Kidney (tissue), 22 donors: ENCODE measurements at places on chromosomes 5 and 9.
A peak's percentile ranks its signal among the peaks of the same experiment; 100 is the strongest.

GRCh38 chr9:35650341-35651158 is at the start of gene SIT1:
Gene SIT1 (minus strand): TSS chr9:35650931. CDS start chr9:35650853, 78 bp downstream.
- no peak for DNase-seq

- DNase-seq = no peak
Observed at GRCh38 chr5:73180566-73180965, 7.6 kb downstream of the TMEM174 start.

GRCh38 chr9:109387206-109387605 is 66.3 kb upstream of the EPB41L4B start:
- no peak for DNase-seq

DNA sequence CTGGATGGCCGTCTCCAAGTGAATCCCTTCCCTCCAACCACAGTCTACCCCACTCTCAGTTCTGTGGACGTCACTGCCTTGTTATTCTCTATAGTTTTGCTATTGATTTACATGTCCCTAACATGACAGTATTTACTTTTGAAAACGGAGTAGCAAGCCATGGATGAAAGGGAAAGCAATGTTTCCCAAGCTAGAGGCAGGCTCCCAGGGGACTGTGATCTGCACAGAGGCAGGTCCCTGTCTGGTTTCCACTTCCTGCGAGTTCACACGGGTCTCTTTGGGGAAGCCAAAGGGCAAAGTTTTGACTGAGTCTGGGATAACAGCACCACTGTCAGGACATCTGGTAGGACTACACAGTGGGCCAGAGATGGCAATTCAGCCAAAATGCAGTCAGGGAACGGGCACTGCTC is 12.7 kb downstream of the C9orf153 start:
- DNase-seq = no peak

- DNase-seq = no peak
Observed at GRCh38 chr9:133304158-133304470, 29.1 kb upstream of the ABO start.

DNA sequence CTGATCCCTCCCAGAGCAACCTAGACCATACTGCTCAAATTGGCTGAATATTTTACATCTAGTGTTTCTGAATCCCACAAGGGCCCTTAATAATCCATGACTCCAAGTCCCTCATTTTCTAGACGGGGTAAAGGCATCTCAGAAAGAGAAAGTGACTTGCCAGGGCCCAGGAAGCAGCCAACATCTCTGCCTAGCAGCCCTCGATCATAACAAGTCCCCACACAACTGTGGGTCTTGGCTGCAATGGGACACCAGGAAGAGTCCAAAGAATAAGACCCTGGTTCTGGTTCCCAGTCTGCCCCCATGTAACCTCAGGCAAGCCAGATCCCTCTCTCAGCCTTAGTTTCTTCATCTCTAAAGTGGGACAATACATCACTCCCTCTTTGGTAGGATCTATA is 6.3 kb downstream of the ANXA6 start:
- no peak for DNase-seq

- no peak for DNase-seq
Observed at GRCh38 chr9:110283751-110284150, 27.4 kb upstream of the TXN start.

DNA sequence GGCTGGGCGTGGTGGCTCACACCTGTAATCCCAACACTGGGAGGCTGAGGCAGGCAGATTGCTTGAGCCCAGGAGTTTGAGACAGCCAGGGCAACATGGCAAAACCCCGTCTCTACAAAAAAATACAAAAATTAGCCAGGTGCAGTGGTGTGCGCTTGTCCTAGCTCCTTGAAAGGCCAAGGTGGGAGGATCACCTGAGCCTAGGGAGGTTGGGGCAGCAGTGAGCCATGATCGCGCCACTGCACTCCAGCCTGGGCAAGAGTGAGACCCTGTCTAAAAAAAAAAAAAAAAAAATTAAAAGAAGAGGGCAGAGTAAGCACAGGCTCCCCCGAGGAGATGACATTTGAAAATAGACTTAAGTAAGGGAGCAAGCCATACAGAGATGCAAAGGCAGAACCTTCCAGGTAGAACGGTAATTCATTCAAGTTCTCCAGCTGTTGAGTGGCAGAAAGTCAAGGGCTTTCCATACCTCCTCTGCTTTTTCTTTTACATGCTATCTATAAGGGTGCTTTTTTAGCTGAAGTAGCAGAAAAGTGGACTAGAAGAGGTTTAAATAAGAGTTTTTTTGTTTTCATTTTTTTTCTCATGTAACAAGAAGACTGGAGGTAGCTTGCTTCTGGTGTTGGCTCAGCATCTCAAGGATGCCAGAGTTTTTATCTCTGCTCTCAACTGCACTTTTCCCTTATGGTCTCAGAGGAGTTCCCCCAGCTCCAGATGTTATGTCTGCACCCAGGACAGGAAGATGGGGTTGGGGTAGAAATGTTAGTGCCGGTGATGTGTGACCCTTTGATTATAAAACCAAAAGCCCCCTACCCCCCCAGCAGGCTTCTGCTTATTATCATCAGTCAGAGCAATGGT is 40.8 kb downstream of the ERGIC1 start:
- no peak for DNase-seq

- peak; percentile 59 for DNase-seq
Observed at GRCh38 chr9:136697146-136697820, 10.0 kb upstream of the AGPAT2 start.

DNA sequence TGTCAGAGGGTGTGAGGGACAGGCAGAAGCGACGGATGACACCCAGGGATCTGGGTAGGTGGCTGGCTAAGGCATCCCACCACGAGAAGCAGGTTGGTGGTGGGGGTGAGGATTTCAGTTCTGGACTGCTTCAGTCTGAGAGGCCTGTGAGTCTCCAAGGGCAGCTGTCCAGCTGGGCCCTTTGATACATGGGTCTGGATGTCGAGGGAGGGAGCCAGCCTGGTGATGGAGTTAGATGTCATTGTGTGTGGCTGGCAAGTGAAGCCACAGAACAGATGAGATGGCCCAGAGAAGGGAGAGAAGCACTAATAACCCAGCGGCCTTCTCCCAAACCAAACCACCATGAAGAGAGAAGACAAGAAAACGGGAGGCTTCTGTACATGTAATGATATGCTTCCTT is 11.1 kb downstream of the MED27 start:
- no peak for DNase-seq

- DNase-seq = no peak
Observed at GRCh38 chr9:130305381-130305780, 39.8 kb downstream of the HMCN2 start.

DNA sequence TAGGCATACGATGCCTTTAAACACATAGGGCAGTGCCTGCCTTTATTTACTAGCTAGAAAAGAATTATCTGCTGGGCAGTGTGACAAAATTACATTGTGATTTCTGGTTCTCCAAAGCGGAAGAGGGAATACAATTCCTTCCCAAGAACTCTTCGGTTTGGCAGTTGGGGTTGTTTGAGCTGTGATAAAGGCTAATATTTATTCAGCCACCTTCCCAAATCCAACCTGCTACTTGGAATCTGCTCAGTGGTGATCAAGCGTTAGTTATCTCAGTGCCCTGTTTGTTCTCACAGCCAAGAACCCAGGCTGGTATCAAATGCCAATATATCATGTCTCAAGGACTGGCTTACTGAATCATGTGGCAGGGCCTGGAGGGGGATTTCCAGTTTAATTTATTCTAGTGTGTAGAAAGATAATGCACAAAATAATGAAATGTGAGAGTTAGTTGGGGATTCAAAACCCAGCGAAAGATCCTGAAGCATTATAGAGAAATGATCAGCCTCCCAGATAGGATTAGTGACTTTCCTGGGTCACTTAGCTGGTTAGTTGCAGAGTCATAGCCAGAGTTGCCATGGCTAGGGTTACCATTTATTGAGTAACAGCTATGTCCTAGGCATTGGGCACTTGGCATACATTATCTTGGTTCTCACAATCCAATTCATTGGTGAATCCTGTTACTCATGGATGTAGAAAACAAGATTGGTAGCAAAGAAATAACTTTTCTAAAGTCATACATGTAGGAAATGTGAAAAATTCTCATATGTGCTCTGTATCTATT is 457.0 kb upstream of the KLF4 start:
- no peak for DNase-seq

- DNase-seq = no peak
Observed at GRCh38 chr5:9173281-9174048, 372.4 kb downstream of the SEMA5A start.

GRCh38 chr5:10593531-10594181 is 29.8 kb downstream of the ANKRD33B start:
- DNase-seq = no peak

DNA sequence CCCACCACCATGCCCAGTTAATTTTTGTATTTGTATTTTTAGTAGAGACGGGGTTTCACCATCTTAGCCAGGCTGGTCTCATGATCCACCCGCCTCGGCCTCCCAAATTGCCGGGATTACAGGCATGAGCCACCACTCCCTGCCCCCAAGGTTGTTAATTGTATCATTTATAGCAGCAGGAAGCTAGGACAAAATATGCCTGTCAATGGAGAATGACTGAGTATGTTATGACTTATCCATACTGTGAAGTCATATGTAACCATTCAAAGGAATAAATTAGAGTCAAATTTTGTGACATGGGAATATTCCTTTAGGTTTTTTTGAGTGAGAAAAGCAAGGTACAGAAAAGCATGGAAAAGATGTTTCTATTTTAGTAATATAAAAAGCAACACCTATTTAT is 3.9 kb upstream of the DAB2 start:
- DNase-seq = no peak

GRCh38 chr5:80296121-80296520 is 23.7 kb upstream of the SPZ1 start:
- DNase-seq = no peak

GRCh38 chr9:77816641-77817341 is 168.7 kb upstream of the GNA14 start:
- DNase-seq = no peak

- no peak for DNase-seq
Observed at GRCh38 chr5:107990881-107991810, 320.4 kb upstream of the EFNA5 start.

GRCh38 chr9:5483306-5483705 is 27.0 kb upstream of the PDCD1LG2 start:
- DNase-seq = no peak

GRCh38 chr5:5492087-5492933 is 69.8 kb downstream of the ICE1 start:
- no peak for DNase-seq

GRCh38 chr9:69332067-69332685 is 7.2 kb downstream of the ENTREP1 start:
- no peak for DNase-seq

DNA sequence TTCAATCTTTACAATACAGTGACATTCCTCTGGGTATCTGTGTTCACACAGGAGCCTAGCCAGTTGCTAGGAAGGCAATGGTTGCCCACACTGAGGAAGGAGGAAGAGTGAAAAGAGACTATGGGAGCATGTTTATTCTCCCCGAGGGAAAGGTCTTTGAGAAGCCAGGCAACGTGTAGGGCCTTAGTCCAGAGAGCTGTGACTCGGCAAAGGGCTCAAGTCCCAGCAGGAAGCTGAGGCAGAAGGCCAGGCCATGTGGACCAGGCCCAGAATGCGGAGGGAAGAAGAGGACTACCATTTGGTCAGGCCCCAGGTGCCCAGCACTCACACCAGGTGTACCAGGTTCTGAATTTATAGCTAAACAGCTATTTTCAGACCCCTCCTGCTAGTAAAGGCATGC is 136.6 kb upstream of the DMAC1 start:
- no peak for DNase-seq

- DNase-seq = no peak
Observed at GRCh38 chr9:105259731-105260612, 15.5 kb downstream of the SLC44A1 start.

GRCh38 chr9:83521411-83521810 is 16.8 kb downstream of the FRMD3 start:
- DNase-seq = no peak

DNA sequence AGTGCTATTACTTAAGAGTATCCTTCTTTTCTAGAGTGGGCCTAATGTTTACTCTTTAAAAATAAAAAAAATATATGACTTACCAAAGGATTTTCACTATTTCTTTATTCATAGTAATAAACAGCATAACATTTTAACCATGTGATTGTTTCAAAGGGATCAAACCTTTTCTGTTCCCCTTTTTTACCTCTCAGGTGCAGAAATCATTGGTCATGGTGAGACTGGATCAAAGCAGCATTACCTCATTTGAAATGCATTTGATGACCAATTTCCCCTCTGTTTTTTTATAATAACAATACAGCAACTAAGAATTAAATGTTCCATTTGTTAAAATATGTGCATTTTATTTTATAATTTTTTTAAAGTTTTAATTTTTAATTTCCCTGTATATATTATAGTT is 598.0 kb upstream of the RGMB start:
- DNase-seq = no peak

- DNase-seq = peak; percentile 83
Observed at GRCh38 chr9:38067859-38068681, 957 bp downstream of the SHB start.

GRCh38 chr9:69542942-69543704 is 129.0 kb downstream of the APBA1 start:
- DNase-seq = no peak

DNA sequence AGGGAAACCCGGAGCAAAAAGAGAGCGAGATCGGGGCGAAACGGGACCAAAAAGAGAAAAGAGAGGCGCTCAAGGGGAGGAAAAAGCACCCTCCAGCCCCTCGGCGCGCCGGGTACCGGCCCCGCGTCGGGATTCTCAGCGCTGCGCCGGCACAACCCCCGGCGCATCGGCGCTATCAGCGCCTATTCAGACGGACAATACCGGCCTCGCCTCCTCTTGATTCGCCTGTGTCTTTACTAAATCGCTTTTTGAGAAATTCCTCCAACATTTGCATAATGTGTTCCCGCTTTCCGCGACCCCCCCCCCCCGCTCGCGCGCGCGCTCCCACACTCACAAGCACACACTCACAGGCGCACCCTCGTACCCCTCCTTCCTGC is 578 bp downstream of the LHX6 start:
- DNase-seq = no peak

GRCh38 chr5:116303810-116304209 is 219.0 kb downstream of the COMMD10 start:
- DNase-seq = no peak

- no peak for DNase-seq
Observed at GRCh38 chr5:45109062-45109461, 300.3 kb downstream of the MRPS30 start.

- no peak for DNase-seq
Observed at GRCh38 chr9:37369671-37370070, 52.8 kb upstream of the GRHPR start.

DNA sequence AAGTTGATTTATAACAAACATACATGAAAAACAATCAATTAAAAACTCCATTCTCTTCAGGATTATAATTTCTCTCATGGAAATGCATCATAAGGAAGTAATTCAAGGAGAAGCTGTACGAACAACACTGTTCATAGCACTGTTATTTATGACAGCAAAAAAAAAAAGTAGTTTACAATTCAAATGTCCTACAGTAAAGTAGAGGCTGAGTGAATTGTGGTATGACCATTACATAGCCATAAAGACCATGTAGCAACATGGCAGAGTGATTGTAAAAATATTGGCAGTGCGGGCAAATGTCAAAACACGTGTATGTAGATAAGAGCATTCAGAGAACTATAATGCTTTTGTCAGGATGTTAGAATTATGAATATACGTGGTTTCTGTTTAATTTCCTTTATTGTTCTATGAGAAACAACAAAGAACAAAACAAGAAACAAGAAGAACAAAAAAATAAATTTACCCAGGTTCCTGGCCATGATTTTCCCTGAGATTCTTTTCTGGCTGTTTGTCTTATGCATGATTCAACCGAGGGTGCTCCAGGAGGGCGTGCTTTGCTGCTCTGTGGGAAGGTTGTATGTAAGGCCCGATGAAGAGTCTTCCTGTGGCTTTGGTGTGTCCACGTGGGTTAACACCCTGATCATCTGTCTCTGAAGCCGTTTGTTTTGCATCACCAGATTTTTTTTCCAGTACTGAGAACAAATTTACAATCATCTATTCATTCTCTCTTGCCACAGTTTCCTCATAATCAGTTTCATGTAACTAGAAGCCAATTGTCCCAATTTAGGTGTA is 28.8 kb downstream of the GCNT4 start:
- no peak for DNase-seq
